ENCODE measurements at places on chromosomes 2 and 18.

DNA sequence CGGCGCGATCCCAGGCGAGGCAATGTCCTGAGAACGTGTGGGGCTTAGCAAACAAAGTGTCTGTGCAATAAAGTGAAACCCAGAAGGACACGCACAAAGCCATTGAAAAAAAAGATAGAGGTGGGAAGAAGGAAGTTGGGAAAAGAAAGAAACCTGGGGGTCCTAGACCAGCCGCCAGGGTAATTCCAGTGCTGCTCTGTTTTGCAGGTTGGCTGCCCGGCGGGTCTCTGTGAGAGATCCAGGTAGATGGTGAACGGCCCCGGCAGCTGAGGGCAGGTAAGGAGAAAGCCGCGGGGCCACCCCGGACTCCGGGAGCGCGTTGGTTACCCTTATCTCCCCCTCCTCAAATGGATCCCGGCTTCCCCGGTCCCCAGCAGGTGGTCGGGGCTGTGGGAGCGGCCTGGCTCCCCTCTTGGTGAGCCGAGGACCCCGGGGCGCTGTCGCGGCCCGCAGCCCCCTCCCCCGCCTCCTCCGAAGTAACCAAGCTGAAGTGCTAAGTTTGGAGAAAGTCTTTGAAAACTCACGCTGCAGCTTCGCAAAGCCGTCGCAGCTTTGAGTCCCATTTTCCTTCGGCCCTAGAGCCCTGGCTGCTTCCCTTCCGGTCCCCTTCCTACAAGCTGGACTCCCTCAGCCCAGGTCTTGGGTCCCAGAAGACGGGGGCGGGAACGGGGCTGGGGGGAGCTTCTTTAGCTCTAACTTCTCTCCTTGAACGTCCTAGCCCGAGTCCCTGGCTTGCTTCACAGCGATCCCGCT, 588 bp downstream of the OTX1 start:
- DNase-seq: no peak

DNA sequence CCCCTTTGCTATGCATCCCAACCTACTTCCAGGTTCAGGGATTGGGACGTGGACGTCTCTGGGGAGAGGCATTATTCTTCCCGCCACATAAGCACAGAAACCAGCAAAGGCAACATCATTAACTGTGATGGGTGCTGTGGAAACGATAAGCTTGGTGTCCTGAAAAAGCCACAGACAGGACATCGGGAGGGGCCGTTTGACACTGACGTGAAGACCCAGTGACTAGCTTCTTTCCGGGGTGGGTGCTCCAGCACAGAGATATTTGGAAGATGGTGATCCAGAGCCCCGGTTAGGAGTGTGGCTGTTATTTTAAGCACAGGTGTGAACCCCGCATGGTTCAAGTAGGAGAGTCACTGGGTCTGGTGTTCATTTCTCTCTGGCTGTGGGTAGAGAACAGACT, 163.8 kb upstream of the HDAC4 start:
- DNase-seq: no peak

DNA sequence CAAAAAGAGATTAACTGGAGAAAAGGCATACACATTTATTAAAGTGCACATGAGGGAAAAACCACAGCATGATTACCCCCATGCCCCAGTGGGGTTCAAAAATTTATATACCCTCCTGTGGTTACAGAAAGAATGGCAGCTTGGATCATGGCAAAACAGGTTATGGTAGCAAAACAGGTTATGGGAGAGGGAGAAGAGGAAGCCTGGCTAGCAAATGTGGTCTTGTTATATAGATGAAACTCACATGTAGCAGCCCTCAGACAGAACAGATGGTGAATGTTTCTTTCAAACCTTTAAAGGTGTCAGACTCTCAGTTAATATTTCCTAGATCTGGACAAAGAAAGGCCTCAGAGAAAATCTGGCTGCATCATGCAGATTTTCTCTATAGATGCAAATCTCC, 178.2 kb upstream of the ZC3H15 start:
- DNase-seq: no peak

GRCh38 chr2:1527153-1527992, 114.1 kb downstream of the TPO start:
- no peak for DNase-seq

GRCh38 chr2:105361102-105361889, 24.0 kb downstream of the C2orf49 start:
- DNase-seq: no peak

DNA sequence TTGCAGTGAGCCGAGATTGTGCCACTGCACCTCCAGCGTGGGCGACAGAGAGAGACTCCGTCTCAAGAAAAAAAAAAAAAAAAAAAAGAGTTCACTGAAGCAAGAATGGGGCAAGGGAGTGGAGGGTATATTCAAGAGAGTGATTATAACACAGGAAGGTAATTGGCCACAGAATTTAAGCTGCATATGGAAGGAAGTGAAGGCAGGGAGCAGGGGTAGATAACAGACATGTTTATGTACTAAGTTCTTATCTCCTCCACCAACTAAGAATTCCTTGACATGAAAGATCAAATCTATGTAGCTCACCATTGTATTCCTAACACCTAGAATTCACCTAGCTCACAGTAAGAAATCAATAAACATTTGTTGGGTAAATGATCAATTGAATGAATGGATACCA, 37.3 kb downstream of the GKN2 start:
- no peak for DNase-seq

- DNase-seq: no peak
These were observed 21.2 kb upstream of the NAB1 start for GRCh38 chr2:190627448-190628412.

DNA sequence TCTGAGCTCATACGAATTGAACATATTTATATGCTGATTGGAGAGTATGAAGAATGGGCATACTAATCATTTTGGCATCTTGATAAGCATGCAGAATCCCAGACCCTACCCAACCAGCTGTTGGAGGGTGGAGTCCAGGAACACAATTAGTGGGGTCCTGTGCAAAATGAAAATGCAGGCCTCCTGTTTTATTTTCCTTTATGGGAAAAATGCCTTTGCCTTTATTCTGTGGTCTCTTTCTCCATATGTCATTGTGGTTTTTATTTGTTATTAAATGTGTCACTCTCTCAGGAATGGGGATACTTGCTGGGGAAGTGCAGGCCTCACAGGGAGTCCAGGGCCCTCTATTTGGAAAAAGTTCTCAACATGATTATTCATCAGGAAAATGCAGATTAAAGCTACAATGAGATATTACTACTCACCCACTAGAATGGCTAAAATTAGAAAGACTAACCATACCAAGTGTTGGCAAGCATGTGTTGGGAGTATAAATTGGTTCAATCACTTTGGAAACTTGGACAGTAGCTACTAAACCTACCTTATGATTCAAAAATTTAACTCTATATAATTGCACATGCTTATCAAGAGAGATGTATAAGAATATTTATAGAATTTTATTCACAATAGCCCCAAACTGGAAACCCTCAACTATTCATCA, 223.1 kb upstream of the FBXO11 start:
- no peak for DNase-seq

GRCh38 chr2:105739426-105739825, 5.3 kb upstream of the NCK2 start:
- no peak for DNase-seq

- DNase-seq: no peak
These were observed 517 bp downstream of the GCFC2 start for GRCh38 chr2:75710220-75710576.

DNA sequence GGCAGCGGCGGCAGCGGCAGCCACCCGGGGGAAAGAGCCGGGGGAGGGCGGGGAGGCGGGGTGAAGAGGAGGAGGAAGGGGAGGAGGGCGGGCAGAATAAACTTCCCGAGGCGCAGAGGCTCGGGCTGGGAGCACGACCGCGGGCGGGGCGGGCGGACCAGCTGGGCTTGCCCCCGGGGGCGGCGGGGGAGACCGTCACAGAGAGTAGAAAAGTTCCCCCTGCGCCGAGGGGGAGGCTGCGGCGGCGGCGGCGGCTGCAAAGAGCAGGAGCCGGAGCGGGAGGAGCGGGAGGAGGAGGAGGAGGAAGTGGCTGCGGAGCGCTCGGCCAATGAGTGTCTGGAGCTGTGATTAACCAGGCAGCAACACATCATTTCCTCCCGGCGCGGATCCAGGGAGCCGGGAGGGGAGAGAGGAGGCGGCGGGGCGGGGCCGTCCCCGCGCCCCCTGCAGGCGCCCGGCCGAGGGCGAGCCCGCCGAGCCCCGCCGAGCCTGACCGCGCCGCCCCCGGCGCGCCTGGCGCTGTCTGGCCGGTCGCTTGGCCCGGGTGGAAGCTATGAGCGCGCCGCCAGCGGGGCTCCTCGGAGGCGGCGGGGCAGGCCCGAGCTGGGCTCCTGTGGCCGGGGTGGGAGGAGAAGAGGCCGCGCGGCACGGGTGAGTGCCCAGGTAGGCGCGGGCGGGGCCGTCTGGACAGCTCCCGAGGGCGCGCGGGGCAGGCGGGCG, at the start of gene ACVR1:
ACVR1 (minus strand) TSS at position 265 of the 720 bp plus-strand sequence. CDS start 76,837 bp downstream, outside the sequence.
- DNase-seq: peak; percentile 72

GRCh38 chr18:22451796-22452195, 34.1 kb upstream of the CTAGE1 start:
- DNase-seq: no peak

DNA sequence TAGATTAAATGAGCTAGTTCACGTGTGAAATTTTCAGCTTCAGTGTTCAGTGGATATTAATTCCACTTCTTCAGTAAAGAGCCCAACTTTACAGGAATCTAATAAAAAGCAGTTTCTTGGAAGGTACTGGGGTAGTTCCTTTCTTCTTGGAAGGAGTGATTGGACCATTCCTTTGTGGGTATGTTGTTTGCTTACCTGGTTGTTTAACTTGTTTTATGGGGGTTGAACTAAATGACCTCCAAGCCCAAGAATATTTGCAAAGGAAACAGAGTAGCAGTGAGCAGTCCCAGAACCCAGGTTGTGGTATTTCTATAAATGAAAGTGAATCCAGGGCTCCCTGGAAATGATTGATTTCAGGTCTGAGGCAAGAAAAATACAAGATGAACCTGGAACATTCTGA, 31.4 kb downstream of the KCNJ13 start:
- no peak for DNase-seq

GRCh38 chr2:191631754-191632153, 46.2 kb upstream of the NABP1 start:
- DNase-seq: no peak

DNA sequence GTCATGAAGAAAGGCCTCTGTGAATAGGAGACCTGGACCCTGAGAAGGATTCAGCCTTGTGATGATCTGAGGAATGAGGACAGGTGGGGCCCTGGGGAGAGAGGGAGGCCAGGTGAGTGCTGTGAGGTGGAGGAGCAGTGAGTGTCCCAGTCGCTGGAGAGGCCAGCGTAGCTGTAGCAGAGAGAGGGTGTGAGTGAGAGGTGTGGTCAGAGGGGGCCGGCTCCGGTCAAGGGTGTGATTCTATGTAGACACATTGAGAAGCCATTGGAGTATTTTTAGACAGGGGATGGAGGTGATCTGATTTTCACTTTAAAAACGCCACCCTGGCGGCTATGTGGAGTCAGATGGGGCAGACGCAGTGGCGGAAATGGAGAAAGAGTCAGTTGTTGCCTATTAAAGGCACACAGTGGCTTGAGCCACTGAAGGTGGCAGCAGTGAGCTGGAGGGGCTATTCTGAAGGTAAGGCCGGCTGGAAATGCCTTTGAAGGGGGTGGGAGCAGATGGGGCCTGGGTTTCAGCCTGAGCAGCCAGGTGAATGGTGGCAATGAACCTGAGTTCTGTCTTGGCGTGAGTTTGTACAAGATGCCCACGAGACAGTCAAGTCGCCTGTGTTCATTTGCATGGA, 55.6 kb downstream of the GREB1 start:
- DNase-seq: no peak

DNA sequence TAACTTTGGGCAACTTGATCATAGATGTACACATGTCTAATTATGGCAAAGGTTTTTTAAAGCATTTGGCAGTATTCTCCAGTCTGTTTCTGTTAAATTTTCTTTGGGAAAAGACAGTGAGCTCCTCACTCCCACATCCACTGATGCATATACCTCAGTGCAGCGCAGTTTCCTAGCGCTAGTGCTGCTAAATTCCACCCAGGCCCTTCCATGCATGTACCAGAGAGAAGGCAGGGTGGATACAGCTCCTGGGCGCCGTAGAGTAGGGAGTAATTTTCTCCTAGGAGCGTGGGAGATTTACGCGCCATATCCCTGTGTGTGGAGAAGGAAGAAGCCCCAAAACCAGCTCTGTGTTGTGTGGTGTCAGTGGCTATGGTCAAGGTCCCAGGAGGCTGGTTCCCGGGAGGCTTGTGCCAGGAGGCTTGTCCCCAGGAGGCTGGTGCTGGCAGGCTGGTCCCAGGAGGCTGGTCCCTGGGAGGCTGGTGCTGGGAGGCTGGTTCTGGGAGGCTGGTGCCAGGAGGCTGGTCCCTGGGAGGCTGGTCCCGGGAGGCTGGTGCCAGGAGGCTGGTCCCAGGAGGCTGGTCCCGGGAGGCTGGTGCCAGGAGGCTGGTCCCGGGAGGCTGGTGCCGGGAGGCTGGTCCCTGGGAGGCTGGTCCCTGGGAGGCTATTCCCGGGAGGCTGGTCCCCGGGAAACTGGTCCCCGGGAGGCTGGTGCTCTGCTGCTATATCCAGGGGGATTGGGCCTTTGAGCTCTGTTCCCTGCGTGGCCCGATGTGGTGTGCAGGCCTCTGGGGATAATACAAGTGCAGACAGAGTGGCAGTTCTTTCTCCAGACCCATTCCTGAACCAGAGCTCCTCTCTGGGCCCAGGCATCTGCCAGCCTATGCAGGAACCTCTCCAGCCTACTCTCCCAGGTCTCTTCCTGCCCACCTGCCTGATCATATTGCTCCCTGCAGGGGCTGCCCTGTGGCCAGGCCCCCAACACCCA, 161.2 kb downstream of the SEPTIN10 start:
- no peak for DNase-seq

GRCh38 chr18:34321066-34321465, 96.4 kb upstream of the NOL4 start:
- DNase-seq: no peak

GRCh38 chr2:128286905-128287779, 31.5 kb downstream of the HS6ST1 start:
- no peak for DNase-seq

DNA sequence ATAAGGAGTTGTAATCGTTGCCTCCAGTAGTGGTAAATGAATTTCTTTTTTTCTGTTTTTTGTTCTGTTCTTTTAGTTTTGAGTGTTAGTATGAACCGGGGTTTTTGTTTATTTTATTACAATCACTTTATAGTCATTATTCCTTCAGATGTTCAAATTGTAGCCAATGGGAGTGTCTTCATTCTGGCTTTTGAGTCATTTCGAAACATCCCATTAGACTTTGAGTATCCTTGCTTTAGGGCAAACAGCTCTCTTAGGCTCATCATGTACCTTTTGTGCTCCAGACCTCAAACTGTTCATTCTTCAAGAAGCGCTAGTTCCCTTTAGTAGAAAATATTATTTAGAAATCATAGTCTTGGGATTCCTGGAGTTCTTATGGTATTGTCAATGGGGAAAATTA, 54.2 kb upstream of the PAX3 start:
- no peak for DNase-seq
